Left colon (tissue), 2 donors: ENCODE measurements at places on chromosomes 1 and 21.

GRCh38 chr1:68113966-68114365, 63.5 kb upstream of the DIRAS3 start:
- DNase-seq: no peak

DNA sequence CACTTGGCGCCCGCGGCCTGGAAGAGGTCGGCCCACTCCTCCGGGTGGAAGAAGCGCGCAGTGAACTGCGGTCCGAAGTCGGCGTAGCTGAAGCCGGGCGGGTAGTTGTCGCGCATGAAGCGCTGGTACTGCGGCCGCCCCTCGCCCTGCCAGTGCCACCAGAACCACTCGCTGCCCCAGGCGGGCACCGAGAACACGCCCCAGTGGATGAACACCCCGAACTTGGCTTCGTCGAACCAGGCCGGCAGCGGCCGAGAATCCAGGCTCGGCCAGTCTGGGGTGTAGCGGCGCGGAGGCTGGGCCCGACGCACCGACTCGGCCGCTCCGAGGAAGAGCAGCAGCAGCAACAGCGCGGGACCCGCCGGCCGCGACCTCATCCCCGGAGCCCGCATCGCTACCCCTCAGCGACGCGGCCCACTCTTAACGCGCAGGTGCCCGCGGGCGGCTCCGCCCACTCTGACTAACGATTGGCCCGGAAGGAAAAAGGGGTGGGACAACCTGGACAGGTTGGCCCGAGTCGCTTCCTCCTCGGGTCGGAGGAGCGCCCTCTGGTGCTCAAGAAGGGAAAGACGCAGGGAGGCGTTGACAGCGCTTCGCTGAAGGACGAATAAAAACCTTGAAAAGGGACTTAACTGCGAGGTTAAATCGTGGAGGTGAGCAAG, at the start of gene FUCA1:
Gene FUCA1, minus strand, starts transcription at position 396 of the 662 bp plus-strand sequence. Its CDS starts 4 bp downstream, at position 392.
- DNase-seq: peak; percentile 94

DNA sequence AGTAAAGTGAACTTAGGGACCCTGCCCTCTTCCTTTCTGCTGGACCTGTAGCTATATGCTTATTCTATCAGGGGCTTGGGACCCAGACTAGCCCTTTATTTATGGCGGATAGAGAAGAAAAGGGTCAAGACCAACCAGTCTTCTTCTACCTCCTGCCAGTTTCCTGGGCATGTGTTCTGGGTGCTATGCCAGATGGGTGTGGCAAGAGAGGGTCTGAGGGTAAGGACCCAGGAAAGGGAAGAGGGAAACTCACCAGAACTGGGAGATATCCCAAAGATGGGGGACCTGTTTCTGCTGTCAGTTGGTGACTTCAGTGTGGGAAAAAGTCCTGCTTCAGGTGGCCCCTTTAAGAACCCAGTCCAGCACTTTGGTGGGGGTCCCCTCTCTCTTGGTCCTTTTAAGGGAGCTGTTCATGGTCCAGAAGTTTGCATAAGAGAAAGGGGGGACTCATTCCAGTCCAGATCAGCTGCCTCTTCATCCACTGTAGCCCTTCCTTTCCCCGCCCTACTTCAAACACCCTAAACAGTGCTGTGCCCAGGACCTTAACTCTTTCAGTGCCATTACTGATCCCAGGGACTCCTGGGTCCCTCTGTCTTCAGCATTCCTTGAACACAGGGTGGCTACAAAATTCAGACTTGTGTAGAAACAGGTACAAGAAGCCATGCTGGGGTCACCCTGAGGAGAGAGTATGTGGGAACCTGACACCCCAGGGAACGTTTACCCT, 18.4 kb downstream of the SSR2 start:
- DNase-seq: no peak

DNA sequence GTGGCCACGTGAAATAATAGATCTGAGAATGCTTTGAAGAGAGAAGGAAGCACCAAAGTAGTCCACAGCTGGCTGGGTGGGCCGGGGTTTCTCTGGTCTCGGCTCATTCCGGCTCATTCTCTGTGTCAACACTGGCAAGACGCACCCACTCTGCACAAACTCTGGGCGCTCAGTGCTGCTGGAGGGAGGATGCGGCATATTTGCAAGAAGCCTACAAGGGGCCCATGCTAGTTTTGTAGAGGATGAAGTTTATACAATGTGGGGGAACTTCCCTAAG, 28.8 kb upstream of the TMPRSS2 start:
- no peak for DNase-seq

GRCh38 chr1:198556971-198557370, 16.5 kb upstream of the ATP6V1G3 start:
- DNase-seq: peak; percentile 37

GRCh38 chr1:71083271-71083670, 2.4 kb upstream of the ZRANB2 start:
- no peak for DNase-seq

DNA sequence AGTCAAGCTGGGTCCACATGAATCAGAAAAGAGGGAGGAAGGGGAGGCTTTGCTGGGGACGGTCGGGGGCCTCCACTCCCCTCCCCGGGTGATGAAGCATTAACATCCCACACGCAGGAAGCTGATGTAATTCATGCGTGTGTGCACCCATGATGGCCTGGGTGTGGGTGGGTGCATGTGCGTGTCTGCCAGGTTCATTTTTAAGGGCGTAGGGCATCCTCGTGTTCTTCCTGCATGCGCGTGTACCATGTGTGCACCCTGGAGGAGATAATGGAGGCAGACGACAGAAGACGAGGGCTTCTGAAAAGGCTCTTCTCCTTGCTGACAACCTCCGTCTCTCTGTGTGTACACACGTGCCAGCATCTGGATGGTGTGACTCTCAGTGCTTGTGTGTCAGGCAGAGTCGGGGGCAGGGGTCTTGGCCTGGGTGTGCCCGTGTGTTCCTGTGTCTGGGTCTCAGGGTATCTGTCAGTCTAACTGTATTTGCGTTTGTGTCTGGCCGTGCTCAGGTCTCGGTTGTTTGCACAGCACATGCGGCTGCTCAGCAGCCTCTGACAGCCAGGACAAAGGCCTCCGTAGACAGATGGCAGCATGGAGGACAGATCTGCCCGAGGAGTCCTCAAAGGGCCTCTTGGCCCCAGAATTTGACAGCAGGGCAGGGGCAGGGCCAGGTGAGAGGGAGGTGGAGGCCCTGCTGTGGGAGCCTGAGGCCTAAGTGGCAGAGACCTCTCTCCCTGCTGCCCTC, 2.4 kb downstream of the RAP1GAP start:
- no peak for DNase-seq

DNA sequence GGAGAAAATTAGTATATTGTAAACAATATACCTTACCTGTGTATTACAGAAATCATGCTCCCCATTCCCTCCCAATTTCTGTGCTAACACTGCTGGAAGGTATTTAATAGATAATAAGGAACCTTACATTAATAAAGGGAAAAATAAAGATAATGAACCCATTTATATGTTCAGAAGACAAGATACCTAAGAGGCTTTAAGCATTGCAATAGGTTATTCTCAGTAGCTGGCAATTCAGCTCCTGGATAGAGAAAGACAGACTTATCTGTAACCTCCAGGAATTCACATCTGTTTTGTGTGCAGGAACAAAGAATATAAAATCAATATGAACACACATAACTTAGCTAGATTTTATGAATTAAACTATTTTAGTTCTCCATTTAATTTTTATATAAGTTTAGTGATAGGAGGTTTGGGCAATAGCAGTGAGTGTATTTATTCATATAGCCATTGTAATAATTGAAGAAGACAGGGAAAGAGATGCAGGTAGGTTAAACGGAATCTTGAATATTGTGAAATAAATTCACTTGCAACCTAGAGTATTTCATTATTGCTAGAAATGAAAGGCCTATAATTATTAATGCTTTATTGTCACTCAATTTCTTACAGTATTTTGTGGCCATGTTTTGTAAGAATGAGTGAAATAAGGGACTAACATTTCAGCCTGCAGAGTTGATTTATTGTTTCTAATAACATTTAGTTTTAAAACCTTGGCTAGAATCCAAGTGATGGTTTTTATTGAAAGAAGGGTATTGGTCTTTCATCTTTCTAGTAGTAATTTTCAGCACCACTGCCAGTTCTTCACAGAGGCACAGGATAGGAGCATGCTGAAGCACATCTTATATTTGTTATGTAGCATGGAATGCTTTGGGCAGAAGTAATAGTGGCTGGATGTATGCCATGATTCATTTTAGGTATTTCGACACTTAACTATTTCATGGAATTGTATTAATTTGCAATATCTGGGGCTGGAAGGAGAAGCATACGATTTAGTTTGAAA, 1.5 kb downstream of the XPR1 start:
- DNase-seq: no peak

DNA sequence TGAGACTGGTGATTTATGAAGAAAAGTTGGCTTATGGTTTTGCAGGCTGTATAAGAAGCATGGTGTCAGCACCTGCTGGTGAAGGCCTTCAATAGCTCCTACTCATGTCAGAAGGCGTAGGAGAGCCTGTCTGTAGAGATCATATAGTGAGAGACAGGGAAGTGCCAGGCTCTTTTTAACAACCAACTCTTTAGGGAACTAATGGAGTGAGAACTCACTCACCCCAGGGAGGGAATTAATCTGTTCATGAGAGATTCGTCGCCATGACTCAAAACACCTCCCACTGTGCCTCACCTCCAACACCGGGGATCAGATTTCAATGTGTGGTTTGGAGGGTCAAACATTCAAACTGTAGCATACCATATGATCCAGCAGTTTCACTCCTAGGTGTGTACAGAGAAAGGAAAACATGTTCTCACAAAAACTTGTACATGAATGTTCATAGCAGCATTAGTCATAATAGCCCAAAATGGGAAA, 72.6 kb downstream of the TTC3 start:
- DNase-seq: no peak

- no peak for DNase-seq
Measured at GRCh38 chr1:112540226-112540794, 31.5 kb downstream of the WNT2B start.

DNA sequence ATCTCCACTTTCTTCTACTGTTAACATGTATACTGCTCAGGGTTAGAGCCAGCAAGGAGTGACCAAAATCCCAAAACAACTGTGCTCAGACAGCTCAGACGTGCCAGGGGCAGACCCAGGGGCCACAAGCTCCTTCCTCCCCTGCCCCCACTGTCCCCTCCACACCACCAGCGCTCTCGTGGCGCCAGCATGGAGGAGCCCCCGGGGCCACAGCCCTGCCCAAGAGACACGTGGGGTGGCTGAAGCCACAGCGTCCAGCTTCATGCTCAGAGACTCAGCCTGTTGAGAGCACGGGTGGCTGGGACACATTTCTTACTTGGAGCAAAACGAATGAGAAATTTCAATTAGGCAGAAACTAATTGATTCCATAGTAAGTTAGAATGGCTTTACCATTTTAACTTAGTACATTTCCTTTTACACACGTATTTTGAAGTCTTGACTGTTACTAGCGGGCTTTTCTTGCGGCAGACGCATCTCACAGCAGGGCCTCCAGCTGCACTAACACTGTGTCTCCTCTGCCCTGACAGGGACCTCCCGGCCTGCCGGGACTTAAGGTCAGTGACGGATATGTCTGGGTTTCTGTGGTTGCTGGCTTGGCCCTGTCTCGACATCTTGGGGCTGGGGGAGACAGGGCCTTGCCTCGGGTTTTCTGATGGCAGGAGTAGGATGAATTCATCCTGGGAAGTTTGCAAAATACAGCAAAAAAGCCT, 54.2 kb downstream of the SLC19A1 start:
- DNase-seq: no peak

GRCh38 chr1:44946725-44947062, 39.7 kb downstream of the EIF2B3 start:
- DNase-seq: no peak

- DNase-seq: no peak
Measured at GRCh38 chr1:221239181-221239580, 359.9 kb downstream of the HLX start.

GRCh38 chr1:231013391-231014015, 26.6 kb downstream of the FAM89A start:
- no peak for DNase-seq

GRCh38 chr1:112982853-112983536, 27.0 kb upstream of the SLC16A1 start:
- DNase-seq: no peak

DNA sequence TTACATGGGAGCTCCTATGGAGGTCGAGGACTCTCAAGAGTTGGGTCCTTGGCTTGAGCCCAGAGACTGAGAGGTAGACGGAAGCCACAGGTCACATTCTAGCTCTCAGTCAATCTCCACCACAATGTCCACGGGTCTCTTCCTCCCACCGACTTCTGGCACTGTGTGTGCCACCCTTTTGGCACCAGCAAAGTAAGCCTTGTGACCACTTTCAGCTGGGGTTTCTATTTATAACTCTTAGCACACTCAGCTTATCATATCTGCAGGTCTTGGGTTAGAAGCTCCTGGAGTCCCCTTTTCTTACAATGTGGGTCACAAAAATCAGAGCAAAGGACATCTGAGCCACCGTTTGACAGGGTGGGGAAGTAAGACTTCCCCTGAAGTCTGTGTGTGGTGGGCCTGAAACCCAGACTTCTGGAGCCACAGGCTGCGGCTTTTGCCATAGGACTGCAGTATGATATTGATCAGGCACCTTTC, 28.3 kb downstream of the NCMAP start:
- no peak for DNase-seq

DNA sequence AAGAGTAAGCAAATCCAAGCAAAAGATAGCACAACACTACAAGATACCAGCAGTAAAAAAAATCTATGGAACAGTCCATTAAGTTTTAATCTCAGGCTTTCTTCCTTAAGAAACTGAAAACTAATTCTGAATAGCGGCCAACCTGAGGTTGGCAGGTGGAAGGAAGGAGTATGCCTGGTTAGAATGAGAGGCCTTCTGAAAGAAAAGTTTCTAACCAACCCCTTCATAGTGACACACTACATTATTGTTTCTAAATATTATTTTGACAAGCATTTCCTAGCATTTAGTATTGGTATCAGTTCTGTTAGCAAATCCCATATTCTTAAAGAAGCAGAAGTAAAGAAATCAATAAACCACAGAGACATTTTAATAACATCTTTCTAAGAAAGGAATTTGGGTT, 205.7 kb upstream of the PTBP2 start:
- no peak for DNase-seq

DNA sequence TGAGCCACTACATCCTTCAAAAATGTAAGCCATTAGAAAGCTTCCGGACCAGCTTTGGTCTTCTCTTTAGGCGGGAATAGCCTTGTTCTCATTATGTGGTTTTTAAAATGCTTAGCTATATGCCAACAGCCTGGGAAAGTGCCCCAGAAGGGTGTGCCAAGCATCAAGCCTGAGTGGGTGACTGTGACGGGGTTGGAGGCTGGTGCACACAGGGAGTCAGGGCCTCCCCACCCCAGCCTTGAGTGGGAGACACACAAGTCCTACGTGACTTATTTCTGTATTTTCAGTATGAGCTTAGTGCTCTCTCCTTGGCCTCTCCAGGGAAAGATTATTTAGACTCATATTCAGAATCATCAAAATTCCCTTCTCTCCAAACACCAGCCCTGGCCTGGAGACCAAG, 9.8 kb downstream of the UBASH3A start:
- no peak for DNase-seq

GRCh38 chr1:3581296-3582036, 29.8 kb downstream of the MEGF6 start:
- no peak for DNase-seq
